ENCODE measurements at places on chromosomes 2 and 18.

GRCh38 chr2:54657664-54658083, 65.8 kb upstream of the EML6 start:
- peak; percentile 60 for DNase-seq

- no peak for DNase-seq
These were observed 2.0 kb downstream of the NPPC start for GRCh38 chr2:231923951-231924888.

- no peak for DNase-seq
These were observed 171.4 kb upstream of the ALPP start for GRCh38 chr2:232207174-232207573.

- DNase-seq: no peak
These were observed 48.7 kb downstream of the FMNL2 start for GRCh38 chr2:152383702-152384101.

DNA sequence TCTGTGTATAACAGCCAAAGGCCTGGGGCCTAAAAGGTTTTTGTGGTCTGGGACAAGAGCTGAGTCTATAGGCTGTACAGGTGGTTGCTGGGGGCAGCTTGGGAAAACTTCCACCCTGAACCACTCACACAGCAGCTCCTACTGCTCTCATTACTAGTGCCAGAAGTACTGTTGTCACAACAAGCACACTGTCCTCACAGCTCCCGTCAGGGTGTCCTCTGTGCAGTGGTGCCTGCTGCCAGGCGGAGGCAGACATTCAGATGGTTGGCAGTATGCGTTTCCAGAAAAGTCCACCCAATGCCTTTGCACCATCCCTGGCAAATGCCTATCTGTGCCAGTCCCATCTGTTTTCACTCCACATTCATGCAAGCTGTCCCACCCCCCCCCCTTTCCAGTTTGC, 58.5 kb downstream of the EPAS1 start:
- no peak for DNase-seq

DNA sequence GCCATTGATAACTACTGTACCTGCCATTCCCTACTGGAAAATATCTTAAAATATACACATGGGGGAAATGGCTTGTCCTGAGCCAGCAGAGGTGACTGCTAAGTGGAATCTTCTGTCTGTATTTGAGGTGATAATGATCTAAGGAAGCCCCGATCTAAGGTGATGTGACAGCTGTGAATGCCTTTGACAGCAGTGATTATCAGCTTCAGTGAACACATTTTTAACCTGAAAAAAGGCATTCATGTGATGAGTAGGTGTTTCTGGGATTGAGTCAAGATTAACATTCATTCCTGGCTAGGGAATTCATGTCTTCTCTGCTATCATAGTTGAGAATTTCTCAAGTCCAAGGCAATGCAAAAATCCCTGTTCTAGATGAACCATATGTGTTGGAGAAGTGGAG, 9.1 kb upstream of the MAPRE2 start:
- DNase-seq: no peak

DNA sequence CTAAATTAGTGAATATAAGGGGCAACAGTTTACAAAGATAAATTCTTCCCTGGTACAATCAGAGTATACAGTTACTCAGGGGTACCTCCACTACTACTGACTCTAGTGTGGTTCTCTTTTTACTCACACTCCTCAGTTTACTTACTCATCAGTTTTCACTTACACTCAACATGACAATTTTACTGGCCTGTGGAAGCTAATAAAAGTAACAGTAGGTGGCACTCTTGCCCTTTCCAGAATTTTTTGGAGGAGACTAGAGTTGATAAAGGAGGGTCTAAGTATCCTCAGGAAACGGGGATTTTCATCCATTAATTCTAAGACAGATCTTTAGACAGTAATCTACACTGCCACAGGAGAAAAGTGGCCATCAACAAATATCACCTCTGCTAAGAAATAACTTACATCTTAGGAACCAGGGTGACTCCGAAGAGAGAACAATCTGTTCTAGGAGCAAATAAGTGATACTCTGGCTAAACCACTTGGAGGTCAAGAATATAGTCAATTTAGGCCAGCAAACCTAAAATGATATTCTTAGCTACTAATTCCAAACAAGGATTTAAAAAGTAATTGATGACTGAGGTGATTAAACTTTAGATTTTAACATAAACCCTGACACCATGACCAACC, 61.3 kb downstream of the ATL2 start:
- peak; percentile 51 for DNase-seq

GRCh38 chr2:162435676-162436075, 91.7 kb downstream of the GCA start:
- peak; percentile 49 for DNase-seq

GRCh38 chr2:173357346-173357745, 2.7 kb downstream of the CDCA7 start:
- no peak for DNase-seq

DNA sequence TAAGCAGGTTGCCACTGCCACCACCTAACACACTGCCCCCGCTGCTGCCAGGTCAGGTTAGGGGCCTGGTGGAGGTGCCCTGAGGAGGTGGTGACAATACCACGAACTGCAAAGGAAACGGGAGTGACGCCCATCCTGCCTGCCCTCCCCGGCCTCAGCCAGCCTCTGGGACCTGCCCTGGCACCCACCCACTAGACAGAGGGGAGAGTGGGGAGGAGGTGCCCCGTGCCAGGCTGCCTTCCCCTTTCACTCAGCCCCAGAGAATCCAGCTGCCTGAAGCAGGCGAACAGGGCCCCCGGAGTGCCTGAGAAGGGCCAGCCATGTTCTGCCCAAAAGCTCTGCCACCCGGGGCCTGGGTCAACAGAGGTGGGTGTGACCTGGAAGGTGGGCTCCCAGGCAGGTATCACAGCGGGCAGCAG, 44.5 kb upstream of the FOSL2 start:
- DNase-seq: no peak

GRCh38 chr18:74496508-74497323, 553 bp downstream of the CNDP2 start:
- peak; percentile 54 for DNase-seq

DNA sequence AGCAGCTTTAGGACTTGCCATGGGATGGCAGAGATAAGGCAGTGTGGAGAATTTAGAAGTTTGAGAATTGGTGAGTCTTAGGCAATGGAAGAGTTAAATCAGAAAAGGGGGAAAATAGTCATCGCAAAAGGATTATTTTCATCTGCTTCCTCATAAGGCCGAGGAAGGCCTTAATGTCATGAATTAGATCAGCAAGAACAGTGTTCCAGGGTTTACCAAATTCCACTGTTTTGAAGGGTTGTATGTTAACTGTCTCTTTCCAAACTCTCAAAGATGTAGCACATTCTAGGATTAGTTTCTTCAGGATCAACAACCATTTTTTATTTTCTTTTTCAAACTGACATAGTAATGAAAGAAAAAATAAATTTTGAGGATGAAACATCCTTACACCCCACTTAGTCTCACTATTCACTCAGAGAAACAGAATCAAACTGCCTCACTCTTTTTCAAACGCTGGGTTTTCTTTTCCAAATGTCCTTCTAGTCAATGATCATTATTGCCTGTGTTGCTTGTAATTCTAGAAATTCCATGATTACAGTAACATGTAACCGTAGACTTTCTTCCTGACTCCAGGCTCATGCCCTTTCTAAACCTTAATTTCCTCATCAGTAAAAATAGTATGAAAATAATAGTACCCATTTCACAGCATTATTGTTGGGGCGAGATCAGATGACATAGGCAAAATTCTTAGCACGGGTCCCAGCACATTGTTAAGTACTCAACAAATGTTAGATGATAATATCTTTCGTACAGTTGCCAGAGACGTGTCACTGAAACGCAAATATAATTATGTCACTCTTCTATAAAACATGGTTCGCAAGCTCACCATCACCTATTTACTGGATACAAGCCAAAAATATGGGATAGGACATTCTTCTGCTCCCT, 23.6 kb downstream of the ZEB2 start:
- DNase-seq: no peak

- DNase-seq: no peak
These were observed 2.8 kb downstream of the ASB18 start for GRCh38 chr2:236261452-236261851.

DNA sequence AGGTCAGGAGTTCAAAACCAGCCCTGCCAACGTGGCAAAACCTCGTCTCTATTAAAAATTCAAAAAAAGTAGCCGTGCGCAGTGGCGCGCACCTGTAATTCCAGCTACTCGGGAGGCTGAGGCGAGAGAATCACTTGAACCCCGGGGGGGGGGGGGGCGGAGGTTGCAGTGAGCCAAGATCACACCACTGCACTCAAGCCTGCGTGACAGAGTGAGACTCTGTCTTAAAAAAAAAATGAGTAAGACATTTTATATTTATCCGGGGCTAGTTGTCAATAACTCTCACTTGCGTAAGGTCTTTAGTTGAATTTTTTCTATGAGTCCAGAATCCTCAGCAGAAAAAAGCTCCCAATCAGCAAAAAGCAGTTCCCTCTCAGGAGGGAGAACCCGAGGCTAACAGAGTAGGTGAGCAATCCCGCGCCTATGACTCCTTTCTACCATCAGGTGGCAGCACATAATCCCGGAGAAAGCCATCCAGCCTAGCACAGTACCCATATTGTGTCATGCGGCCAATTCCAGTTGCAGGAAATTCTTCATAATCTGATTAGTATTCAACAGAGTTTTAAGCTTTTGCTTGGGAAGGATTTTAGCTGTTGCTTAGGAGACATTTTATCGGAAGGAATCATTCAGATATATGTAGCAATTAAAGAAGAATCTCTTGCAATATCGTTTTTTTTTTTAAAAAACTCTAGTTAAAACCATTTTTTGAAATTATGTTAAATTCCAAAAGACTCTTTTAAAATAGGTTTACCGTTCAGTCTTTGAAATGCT, 11.9 kb upstream of the CRYGA start:
- DNase-seq: peak; percentile 76

GRCh38 chr18:53906681-53907080, 317.8 kb downstream of the MBD2 start:
- no peak for DNase-seq

DNA sequence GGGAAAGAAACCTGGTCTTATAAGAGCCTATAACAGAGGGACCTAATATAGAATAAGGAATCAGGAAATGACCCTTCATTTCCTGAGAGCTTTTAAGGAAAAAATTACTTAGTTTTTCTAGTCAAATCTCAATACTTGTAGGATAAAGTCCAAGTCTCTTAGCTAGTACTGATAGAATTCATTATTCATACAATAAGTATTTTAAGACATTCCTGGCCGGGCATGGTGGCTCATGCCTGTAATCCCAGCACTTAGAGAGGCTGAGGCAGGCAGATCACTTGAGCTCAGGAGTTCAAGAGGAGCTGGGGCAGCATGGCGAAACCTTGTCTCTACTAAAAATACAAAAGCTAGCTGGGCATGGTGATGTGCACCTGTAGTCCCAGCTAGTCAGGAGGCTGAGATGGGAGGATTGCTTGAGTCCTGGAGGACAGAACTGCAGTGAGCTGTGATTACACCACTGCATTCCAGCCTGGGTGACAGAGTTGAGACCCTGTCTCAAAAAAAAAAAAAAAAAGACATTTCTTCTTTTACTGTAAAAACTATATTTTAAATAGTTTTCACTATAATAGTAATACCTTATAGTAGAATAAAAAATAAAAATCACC, 3.2 kb downstream of the RAB3GAP1 start:
- DNase-seq: peak; percentile 76

- no peak for DNase-seq
These were observed 99.8 kb downstream of the TACR1 start for GRCh38 chr2:75099521-75099922.

- no peak for DNase-seq
These were observed 59.6 kb downstream of the HDAC4 start for GRCh38 chr2:239341146-239341732.

- no peak for DNase-seq
These were observed 24.0 kb upstream of the LOXHD1 start for GRCh38 chr18:46680784-46681695.

- no peak for DNase-seq
These were observed 69.2 kb upstream of the WIPF1 start for GRCh38 chr2:174666845-174667244.

DNA sequence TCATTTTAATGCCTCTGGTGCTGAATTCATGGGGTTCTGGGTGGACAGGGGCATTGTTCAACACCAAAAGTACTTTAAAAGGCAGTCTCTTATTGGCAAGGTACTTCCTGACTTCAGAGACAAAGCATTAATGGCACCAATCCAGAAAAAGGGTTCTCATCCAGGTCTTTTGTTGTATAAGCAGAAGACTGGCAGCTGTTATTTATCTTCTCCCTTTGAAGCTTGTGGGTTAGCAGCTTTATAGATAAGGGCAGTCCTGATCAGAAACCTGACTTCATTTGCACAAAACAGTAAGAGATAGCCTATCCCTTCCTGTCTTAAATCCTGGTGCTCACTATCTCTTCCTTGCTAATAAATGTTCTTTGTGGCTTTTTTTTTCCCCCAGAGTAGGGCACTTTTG, 68.8 kb downstream of the VPS54 start:
- peak; percentile 3 for DNase-seq

- no peak for DNase-seq
These were observed 16.2 kb downstream of the SCYGR8 start for GRCh38 chr2:227761740-227762476.

GRCh38 chr2:239081622-239082021, 233.7 kb downstream of the TWIST2 start:
- no peak for DNase-seq

- DNase-seq: no peak
These were observed 248.6 kb downstream of the NR4A2 start for GRCh38 chr2:156083763-156084493.

DNA sequence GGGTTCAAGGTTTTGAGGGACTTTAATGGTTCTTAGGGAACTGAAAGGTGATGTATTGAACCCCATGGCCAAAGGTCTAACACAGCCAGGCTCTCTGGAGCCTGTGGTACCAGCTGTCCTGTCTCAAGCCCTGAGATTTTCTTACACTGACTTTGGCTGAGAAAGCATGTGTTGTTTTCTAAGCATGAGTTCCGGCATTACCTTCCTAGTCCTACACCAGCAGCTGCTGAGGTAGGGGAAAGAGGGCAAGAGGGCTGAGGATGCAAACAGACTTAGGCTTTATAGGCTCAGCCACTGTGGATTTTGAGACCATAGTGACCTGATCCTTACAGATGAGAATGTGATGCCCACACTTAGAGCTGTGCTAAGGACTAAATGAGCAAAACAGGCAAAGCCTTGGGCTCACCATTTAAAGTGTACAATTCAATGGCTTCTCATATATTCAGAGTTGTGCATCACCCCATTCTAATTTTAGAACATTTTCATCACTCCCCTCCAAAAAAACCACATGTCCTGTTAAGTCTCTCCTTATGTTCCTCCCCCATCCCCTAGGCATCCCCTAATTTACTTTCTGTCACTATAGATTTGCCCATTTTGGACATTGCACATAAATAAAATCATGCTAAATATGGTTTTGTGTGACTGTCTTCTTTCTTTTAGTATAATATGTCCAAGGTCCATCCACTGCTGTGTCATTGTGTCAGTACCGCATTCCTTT, 99.7 kb upstream of the OTOS start:
- DNase-seq: no peak

- DNase-seq: peak; percentile 50
These were observed 185.9 kb downstream of the MTX2 start for GRCh38 chr2:176454893-176455815.

DNA sequence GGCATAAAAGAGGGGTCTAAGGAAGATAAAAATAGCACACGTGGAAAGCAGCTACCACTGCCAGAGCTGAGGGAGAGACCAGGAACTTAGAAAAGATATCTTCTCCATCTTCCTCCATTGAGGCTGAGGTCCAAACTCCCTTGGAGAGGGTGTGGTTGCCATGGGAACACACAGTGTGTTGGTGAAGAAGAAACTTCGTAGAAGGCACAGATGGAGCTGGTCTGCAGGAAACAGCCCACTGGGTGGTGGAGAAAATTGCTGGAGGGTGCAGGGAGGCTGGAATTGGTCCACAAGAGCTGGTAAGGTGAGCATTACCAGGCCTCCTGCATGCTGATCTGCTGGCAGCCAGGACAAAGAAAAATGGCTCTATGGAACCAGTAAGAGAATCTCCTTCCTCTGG, 191.0 kb downstream of the HRH4 start:
- DNase-seq: no peak

Measured in amniotic epithelial cell (primary cell).